ENCODE measurements at places on chromosomes 1 and 21. TPM values are rescaled to one million over a fixed set of nuclear protein-coding genes. Genes with fewer than 3 reads are reported as not detected.

The SPOCD1 gene
- polyA plus RNA-seq = not detected

The KCNC4 gene
- polyA plus RNA-seq = 1.9 TPM

The ENAH gene
- 2.5 TPM for polyA plus RNA-seq

The TCHH gene
- not detected for polyA plus RNA-seq

The EXTL2 gene
- polyA plus RNA-seq = 190 TPM

The CD1D gene
- polyA plus RNA-seq = 0.39 TPM

The ATP1A2 gene
- polyA plus RNA-seq = 60.5 TPM

The OR6N1 gene
- polyA plus RNA-seq = not detected

The AADACL4 gene
- polyA plus RNA-seq = not detected

The TIE1 gene
- polyA plus RNA-seq = not detected

The CFAP107 gene
- polyA plus RNA-seq = not detected

All from Purkinje cell (primary cell).